ENCODE measurements at places on chromosomes 2 and 18.

DNA sequence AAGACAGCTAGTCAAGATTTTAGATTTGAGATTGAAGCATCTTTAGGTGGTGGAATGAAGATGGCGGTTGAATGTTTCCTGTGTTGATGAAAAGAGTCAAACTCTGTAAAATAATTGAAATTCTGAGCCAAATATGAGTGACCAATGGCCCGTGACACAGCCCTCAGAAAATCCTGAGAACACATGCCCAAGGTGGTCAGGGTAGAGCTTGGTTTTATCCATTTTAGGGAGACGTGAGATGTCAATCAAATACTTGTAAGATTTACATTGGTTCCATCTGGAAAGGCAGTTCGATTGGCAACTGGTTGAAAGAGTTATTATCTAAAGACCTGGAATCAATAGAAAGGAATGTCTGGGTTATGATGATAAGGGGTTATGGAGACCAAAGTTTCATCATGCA, 198.0 kb upstream of the AGAP1 start:
- no peak for DNase-seq

DNA sequence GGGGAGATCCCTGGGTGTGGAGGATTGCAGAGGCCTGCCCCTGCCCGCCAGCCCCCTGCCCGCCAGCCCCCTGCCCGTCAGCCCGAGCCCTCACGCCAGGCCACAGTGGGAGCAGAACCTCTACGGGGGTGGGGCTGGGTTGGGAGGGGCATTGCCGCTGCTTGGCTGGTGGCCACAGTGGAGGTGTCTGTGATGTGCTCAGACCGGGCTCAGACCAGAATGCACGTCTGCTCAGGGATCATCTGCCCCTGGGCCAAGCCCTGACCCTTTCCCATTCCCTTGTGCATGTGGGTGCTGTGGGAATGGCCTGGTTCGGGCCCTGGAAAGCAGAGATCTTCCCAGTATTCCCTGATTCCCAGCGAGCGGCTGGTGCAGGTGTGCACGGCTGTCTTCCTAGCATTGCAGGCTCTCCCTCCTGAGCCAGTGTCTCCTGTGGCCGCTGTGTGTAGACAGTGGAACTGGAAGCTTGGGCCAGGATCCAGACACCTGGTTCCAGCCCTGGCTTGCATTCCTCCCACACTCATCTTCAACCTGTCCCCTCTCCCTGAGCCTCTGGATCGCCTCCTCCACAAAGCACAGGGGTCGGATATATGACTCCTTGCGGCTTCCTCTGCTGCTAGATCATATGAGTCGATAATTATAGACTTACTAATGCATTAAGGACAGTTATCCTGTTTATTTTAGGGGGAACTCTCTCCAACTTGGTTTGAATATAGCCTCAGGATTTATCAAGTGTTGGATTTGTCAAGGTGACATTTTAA, 161.6 kb downstream of the LDLRAD4 start:
- no peak for DNase-seq

DNA sequence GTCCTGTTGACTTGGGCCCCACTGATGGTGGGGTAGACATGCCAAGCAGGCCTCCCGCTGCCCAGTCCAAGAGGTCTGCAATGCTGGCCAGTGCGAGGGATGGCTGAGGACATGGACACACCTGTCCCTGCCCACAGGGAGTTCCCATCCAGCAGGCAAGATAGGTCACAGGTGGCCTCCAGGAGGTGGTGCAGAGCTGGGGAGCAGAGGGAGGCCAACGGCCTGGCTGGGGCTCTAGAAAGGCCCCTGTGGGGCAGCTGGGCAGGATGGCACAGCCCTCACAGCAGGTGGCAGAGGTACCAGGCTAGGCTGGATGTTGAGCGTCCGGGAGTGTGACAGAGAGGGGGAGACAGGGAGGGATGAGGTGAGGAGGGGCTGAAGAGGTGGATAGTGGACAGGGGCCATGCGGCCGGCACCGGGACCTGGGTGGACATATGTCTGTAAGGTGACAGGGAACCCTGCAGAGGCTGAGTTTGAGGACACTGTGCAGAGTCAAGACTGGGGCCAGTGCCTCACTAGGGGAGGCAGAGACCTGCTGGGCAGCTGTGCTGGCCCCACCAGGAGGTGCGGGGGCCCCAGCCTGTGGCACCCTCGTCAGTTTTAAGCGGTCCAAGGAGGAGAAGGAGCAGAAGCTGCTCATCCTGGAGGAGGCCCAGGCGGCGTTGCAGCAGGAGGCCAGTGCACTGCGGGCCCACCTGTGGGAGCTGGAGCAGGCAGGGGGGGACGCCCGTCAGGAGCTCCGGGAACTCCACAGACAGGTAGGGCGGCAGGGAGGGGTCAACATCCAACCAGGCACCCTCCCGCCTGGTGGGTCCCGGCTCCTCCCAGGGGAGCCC, 34.3 kb upstream of the SNED1 start:
- DNase-seq: no peak

DNA sequence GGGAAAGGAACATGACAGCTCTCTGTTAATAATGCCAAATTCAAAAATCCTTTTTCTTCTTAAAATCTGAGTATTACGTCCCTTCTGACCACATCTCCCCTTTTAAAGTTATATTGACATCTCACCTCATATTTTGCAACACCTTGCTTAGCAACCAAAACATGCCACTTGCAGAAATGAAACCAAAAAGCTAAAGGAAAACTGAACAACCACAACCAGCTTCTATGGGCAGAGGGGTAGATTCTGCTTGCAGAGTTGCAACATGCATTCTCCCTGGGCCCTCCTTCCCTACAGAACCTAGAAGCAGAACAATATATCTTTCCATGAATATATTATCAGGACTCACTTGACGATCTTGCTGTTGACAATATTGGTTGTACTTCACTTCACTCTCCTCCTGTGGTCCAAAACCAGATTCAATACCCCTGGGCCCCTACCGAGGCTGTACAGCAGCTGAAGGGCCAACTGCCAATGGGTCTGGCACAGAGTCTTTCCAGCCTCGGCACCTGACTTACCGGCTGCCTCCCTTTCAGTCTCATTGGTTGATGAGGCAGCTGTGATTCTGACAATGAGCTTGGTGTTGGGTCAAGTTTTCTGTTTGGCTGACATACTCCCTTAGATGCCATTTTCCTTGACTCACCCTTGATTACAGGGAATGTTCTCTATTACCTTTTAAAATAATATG, 616.6 kb downstream of the ZEB2 start:
- no peak for DNase-seq

DNA sequence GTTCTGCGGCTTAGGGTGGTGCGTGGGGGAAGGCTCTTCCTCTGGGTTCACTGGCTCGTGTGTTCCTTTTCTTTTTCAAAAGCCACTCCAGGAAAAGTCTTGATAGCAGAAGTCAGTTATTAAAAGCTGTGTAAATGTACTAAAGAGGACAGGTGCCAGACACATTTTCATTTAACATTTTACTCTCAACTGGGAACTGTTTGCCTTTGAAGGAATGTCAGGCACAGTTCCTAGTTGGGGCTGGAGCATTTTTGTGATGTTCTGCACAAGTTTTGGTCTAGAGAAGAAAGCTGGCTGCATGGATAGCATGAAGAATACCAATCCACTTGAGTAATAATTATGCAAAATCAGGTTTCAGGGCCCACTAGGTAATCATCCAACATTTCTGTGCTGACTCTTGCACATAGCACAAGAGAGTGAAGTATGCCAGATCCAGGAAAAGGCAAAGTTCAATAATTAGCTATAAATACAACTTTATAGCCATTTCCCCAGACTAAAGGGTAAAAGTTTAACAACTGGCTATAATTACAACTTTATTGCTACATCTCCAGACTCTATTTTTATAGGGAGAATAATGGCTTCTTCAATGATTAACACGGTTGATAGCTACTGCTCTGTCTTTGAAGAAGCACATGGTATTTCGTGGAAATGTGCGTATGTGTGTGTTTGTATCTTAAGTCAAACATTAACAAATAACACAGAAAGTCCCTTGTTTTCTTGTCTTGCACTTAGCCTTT, 16.2 kb downstream of the SCYGR8 start:
- no peak for DNase-seq

DNA sequence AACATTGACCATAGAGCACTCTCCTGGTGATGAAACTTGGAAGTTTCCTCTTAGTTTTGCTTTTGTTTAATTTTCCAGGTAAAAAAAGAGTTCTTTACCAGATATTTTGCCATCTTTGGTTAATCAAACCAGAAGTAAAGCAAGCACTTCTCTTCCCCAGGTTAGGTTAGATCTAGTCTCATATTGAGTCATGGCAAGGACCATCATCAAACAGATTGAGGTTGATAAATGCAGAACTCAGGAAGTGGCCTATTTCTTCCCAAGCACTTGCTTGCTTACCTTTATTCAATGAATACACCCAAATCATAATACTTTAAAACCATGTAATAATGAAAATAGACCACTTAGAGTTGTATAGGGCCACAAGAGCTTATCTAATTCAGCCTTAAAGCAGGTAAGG, 23.4 kb downstream of the DNAH6 start:
- DNase-seq: no peak

DNA sequence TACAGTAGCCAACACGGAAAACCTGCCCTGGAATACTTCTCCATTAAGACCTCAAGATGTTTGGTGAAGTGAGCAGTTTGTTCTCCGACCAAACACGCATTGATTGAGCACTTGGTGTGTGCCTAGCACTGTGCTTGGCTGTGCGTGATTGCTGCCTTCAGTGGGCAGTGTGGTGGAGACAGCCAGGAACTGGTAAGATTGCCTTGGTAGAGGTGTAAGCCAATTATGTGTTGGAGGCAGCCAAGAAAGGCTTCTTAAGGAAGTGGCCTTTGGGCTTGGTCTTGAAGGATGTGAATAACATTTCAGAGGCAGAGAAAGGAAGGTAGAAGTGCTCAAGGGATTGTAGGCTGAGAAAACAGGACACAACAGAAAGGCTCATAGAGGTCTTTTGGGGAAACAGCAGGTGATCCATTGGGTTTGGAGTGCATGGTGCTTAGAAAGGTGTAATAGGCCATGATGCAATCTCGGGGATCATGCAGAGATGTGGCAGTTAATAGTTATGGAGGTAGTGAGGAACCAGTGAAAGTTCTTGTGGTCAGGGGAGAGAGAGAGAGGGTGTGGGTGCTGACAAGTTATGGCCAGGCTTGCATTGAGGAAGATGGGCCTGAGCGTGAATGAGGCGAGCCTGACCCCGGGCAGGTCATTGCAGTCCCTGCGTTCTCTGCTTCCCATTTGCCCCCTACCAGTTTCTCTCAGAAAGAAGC, 6.3 kb downstream of the B3GNT2 start:
- no peak for DNase-seq

- no peak for DNase-seq
Observed at GRCh38 chr18:56089612-56090258, 501.7 kb upstream of the TCF4 start.

GRCh38 chr2:40361478-40361877, 90.4 kb downstream of the SLC8A1 start:
- no peak for DNase-seq

DNA sequence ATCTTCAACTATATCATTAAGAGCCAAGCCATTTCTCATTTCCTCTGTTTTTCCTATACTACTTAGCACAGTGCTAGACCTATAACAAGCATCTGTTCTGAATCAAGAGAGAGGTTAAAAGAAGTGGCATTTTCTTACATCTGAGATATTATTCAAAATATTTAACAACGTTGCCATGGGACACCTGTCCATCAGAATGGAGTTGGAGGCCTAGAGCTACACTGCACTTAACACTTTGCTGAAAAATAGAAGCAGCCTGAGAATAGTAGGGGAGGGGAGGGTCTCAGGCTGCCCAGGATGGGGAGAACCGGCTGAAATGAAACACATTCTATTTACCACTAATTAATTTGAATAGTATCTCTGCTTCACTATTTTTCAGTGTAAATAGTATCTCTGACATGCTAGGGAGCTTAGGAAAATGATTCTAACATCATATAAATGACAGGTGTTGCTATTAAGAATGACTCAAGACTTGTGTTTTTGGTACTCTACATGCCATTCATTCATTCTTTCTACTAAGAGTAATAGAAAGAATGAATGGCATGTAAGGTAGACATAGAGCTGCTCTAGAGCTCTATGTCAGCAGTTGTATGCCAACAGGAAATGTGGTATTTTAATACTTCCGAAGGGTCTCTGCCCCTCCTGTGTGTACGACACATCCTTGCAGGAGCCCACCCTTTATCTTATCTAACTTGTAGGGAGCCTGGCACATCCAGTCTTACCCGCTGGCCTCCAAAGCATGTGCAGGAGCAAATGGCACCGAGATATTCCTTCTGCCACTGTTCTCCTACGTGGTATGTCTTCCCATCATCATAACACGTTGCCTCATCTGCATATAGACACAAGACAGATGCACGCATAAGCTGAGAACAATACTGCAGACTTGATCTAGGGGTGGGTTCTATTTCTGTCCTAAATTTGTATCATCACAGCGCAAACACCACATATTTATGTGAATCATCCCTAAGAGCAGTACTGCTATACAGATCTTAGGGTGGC, 52.6 kb downstream of the ATIC start:
- DNase-seq: no peak

DNA sequence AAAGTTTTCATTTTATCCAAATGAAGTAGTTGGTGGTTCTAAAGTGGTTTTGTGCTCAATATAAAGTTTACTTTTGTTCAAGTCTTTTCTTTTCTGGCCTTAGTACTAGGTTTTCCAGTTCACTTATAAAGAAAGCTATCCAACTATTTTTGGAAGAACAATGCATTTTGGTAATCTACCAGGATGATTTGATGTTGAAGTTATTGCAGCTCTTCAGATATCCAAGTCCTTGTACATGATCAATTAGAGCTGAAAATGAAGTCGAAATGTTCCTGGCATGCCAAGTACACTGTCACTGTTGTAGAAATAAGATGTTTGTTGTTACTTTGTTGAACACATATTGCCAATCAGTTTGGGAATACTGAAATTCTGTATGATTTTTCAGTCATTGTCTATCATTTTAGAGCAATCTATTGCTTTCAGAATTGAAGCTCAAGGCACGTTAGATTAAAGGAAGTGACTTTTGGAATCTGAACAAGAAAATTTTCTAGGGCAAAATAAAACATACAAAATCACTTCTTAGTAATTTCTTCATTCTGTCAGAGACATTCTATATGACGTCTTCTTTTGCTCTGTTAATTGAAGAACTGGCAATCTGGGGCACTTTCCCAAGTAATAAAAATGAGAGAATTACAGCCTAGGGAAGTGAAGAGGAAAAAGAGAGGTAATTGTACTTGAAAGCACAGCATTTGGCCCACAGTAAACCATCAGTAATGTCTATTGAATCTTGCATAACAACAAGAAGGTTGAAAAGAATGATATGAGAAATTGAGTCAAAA, 232.3 kb downstream of the MREG start:
- no peak for DNase-seq

DNA sequence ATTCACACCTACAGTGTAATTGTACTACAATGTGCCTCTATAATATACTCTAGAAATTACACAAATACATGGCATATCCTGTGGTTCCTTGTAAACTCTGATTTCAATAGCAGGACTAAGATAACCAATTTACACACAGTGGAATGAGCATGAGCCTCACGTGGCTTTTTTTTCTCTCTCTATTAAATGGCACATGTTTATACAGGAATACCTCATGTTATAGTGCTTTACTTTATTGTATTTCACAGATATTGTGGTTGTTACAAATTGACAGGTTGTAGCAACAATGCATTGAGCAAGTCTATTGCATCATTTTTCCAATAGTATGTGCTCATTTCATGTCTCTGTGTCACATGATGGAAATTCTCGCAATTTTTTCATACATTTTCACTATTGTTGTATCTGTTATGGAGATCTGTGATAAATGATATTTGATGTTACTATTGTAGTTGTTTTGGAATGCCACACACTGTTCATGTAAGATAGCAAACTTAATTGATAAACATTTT, 260.0 kb downstream of the FSIP2 start:
- DNase-seq: no peak

- no peak for DNase-seq
Observed at GRCh38 chr18:26383454-26384270, 157.4 kb downstream of the TAF4B start.

All from stimulated activated CD4-positive, alpha-beta T cell treated with anti-CD3 and anti-CD28 coated beads, Interleukin-12 subunit alpha, Interleukin-12 subunit beta, amount 100 ng/mL, for 48 hours (primary cell).